ENCODE measurements at places on chromosomes 3 and 15.

- no peak for DNase-seq
These were observed 182.4 kb upstream of the ATP10A start for GRCh38 chr15:26045516-26045915.

DNA sequence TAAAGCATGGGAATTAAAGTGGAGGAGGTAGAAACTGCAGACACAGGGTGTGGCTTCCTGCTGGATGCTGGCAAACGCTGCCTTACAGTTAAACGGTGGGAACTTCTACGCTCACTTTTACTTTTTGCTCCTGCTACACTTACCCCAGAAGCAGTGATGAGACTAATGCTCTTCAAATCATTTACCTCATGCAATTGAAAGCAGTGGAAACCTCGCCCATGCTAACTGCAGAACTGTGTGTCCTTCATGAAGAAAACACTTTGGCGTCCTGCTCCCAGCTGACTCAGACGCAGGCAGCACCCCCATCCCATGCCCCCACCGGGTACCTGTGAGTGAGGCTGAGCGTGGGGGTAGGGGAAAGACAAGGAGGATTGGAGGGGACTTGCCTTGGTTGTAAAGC is 31.8 kb downstream of the UPK1B start:
- DNase-seq, result no peak

DNA sequence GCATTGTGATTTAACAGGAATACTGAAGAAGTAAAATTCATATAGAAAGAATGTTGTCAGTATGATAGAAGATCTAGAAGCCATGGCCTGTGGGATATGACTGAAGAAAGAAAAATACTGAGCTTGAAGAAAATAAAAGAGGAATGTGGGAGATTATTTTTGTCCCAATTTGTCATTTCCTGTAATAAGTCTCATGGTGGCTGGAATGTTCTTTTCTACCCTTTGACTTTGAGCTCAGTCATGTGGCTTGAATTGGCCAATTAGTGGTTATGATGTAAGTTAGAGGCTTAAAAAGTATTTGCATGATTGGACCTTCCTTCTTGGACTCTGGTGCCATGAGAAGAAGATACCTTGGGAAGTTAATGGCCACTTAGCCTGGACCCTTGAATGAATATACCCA is 14.1 kb downstream of the APH1B start:
- DNase-seq, result no peak

GRCh38 chr3:119628816-119629445 is 31.2 kb downstream of the PLA1A start:
- DNase-seq, result no peak

- no peak for DNase-seq
These were observed 1.6 kb downstream of the THBS1 start for GRCh38 chr15:39582286-39582976.

DNA sequence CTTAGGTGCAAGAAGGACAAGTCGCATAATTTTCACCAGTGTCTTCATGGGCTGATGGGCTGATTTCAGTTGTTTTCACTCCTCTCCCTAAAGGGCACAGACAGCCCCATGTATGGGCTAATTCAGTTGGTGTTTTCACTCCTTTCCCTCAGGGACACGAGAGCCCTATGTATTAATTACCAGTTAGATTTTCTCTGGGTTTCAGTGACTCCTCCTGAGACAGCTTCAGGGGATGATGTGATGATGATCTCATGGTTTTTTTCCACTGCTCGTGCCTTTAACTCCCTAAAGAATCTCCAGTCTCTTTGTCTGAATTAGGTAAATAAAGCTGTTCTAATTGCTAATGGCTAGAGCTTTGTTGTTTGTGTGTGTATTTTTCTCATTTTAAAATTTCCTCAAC is 9.9 kb downstream of the RAMAC start:
- DNase-seq, result no peak

- no peak for DNase-seq
These were observed 226.5 kb upstream of the GAP43 start for GRCh38 chr3:115396801-115397200.

DNA sequence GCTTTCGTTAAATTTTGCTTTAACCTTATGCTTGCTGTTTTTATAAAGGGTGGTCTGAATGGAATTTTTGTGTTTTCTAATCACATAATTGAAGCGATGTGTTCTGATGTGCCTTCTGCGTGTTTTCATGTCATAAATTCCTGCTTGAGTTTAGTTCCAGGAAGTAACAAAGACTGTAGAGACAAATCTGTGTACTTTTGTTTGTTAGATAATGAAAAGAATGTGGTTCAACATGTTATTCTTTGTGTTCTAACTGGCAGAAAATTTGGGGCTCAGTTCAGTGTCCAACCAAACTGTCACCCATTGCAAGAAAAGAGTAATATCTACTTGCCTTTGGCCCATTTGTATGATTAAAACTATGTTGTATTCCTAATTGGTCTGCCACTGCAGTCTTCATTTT is 324.0 kb downstream of the DIPK2A start:
- no peak for DNase-seq

DNA sequence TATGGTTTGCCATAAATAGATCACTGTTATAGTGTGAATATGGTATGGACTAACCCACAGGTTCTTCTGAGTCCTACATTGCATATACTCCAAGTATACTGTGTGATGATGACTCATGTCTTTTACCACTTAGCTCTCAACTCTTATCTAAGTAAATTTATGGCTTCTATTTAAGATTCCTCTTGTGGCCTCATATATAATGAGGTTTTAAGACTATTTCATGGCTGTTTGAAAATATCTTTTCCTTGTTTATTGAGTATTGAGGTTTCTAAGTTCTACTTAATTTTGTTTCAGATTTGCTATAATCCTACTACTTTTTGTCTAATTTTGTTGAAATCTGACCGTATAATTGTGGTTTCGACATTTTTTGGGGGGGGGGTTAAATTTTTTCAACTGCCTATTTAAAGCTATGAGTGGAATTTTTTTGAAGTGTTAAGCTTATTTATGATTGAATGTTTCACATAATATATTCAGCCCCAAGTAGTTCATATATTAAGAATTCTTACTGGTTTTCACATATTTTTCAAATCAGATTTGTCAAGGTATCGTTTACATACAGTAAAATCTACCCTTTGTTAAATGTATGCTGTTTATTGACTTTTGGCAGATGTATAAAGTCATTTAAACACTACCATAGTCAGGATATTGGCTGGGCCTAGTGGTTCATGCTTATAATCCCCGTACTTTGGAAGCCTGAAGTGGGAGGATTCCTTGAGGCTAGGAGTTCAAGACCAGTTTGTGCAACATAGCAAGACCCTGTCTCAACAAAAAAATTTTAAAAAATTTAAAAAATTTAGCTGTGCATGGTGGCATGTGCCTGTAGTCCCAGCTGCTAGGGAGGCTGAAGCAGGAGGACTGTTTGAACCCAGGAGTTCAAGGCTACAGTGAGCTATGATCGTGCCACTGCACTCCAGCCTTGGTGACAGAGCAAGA is 11.7 kb downstream of the SLC25A36 start:
- DNase-seq, result no peak

- no peak for DNase-seq
These were observed 105.5 kb downstream of the STRIT1 start for GRCh38 chr3:155188031-155188430.

- peak; percentile 61 for DNase-seq
These were observed 1.8 kb upstream of the ZMYND10 start for GRCh38 chr3:50347187-50347813.

DNA sequence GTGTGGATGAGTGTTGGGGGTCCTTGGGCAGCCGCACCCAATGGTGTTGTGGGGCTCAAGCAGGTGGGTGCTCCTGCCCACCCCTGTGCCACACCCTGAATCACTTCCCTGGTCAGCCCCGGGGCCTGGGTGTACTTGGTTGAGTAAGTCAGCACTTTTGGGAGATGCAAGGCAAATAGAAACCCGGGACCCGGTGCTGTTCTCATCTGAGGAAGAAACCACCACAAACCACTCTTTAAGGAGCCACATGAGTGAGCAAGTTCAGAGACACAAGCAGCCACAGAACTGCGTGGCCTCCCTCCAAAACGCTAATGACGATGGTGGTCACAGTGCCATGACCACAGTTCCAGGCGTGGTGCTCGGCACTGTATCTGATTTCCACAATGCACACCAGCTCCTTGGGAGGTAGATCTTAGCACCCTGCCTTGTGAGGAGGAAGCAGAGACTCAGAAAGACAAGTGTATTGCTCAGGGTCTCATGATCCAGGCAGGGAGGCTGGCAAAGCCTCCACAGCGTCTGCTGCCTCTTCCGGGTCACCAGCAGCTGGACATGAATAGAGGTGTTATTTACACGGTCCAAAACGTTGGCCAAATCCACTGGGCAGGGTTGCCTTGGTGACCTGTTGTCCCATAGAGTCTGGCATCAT is 118.2 kb upstream of the ALDH1A3 start:
- no peak for DNase-seq

DNA sequence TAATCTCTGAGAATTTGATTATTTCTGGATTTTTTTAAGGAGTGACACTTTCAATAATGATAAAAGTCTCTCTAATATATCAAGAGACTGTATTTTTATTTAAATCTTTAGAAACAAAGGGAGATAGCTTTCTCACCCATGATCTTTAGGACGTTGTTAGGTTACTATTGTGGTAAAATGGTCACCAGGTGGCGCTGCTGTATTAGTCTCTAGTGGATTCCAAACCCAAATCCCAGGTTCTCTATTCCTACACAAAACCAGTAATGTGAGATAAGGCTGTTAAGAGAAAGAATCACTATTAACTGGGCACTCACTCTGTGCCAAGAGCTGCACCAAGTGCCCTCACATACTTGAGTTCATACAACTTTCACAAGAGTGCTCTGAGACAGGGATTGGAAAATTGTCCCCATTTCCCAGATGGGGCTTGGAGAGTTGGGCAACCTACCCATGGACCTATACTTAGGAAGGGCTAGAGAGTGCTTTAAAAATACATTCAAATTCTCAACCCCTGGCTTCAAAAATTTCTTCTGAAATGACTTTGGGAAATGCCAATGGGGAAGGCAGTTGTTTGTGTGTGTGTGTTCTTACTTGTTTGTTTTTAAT is 593.4 kb upstream of the TGFBR2 start:
- peak; percentile 16 for DNase-seq

- DNase-seq, result no peak
These were observed 1.0 kb downstream of the SEMA3B start for GRCh38 chr3:50269977-50270413.

- DNase-seq, result no peak
These were observed 40.1 kb downstream of the SETMAR start for GRCh38 chr3:4343258-4343657.

GRCh38 chr15:59236394-59236793 is 29.8 kb downstream of the LDHAL6B start:
- no peak for DNase-seq

- no peak for DNase-seq
These were observed 57.7 kb downstream of the FEM1B start for GRCh38 chr15:68335251-68335650.

DNA sequence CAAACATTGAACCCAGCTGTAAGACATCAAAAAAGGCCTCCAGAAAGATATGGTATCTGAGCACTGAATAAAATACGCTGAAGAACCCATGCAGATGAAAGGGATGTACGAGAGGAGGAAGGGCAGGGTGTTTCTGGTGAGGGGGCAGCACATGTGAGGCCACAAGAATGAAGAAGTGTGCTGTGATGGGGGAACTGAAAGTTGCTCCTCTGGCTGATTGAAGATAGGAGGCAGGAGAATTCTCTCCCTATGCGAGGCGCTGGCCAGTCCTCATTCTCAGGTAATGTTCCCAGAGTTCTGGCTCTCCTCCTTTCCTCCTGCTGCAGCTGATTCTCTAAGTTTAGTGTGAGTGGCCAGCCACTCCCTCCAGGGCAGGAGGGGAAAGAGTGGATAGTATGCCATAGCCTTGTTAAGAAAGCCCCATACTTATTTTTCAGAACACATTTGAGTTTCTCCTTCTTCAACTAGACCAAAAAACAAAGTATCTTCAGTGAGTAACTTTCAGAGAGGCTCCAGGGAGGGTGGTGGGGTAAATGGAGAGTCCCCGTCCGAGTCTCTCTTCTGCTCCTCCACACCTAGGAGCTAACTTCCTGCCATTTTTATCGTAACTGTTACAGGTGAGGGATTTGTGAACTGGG is 26.9 kb upstream of the MYO1E start:
- no peak for DNase-seq

GRCh38 chr3:113431811-113432210 is 9.5 kb downstream of the CFAP44 start:
- DNase-seq, result no peak

GRCh38 chr15:58472821-58473581 is 41.2 kb downstream of the LIPC start:
- no peak for DNase-seq

GRCh38 chr3:4994823-4995499 is 15.7 kb downstream of the BHLHE40 start:
- no peak for DNase-seq

DNA sequence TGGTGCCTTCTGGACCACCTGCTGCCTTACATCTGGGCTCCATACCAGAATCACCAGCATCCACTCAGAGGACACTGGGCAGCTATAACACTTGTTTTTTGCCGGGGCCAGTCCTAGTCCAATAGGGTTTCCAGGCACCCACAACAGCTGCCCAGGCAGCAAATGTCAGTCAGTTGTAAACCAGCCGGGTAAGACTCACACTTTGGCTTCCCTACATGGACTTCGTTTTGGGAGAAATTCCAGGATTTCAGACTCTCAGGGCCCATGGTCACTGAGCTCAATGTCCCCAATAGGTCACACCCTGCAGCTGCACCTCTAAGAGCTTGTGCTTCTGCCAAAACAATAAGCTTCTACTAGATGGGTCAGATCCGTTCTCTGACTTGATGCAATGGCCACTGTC is 83.8 kb downstream of the FAM174B start:
- DNase-seq, result no peak

- no peak for DNase-seq
These were observed 13.8 kb upstream of the NSMCE3 start for GRCh38 chr15:29283381-29283780.

- no peak for DNase-seq
These were observed 2.3 kb downstream of the NSUN3 start for GRCh38 chr3:94065122-94065521.

DNA sequence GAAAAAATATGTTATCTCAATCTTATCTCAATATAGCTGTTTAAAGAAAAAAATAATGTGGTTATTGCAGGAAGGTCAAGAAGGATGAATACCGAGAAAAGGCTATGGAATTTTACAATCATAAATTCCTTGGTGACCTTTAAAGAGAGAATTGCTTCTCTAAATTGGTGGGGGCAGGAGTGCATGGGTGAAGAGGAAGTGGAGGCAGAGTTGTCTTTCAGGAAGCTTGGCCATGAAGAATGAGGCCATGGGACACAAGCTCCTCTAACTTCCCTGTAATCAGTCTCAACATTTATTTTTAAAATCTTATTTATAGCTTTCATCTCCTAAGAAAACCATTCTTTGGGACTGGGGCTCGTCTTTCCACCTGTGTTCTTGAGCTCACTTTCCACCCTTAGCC is 22.4 kb upstream of the ALDH1A2 start:
- no peak for DNase-seq

GRCh38 chr15:68424754-68425390 is 7.1 kb downstream of the ITGA11 start:
- no peak for DNase-seq

Data from stimulated activated CD8-positive, alpha-beta memory T cell treated with anti-CD3 and anti-CD28 coated beads, Interleukin-7, amount 100 ng/mL, for 48 hours (primary cell).